Right renal pelvis (tissue), 4 donors: ENCODE measurements at places on chromosomes 13 and 19. TPM values are rescaled to one million over a fixed set of nuclear protein-coding genes. Genes with fewer than 3 reads are reported as not detected.

DNA sequence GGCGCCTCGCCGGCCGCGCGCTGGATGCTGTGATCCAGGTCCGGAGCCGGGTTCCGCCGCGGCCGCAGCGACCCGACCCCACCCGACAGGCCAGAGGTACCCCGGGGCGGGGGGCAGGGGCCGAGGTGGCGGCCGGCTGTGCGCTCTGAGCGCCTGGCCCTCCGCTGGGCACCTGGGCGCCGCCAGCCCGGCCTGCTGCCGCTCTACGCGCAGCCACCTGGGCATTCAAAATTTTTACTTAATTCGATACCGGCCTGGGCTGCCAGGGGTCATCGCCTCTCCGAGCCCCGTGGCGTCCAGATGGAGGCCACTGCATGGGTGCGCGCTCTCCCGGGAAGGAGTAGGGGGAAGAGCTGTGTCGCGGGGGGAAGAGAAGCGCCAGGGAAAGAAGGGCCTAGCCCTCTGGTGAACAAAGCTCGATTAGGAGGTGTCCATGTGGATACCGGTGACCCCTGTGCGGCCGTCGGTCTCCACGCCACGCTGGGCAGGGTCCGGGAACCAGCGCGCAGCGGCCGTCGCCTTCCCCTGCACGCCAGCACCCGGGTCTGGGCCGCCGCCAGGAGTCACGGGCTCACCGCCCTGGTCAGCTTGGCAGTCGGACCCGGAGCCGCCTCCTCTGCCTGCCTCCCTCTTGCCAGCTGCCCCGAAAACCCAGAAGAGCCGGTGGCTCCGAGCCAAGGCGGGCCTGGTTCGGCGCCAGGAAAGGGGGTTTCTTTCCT, 666 bp downstream of the BIVM start:
- DNase-seq, result no peak

DNA sequence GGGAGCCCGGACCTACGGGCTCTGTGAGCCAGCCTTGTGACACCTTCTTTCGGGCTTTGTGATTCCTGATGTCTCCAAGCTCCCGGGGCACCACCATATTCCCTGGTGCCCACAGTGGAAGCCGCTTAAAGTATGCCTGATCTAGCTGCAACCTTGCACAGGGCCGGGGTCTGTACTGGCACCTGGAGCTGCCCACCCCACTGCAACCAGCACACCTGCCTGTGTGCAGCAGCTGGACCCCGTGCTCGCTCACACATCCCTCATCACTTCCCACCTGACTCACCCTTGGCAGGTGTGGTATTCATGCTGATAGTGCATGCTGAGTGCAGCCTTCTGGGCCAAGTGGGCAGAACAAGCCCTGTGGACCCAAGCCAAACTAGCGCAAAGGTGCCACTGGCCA, 1981.1 kb upstream of the PCDH20 start:
- DNase-seq, result no peak

GRCh38 chr19:20964798-20965197, 41.7 kb downstream of the ZNF85 start:
- DNase-seq, result no peak

DNA sequence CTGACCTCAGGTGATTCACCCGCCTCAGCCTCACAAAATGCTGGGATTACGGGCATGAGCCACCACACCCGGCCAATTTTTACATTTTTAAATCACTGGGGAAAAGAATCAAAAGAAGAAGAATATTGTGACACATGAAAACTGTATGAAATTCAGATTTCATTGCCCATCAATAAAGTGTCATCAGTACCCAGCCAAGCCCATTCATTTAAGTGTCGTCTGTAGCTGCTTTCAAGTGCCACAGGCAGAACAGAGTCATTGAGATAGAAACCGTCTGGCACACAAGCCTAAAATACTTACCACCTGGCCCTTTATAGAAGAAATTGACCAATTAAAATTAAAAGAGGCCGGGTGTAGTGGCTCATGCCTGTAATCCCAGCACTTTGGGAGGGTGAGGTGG, 15.3 kb downstream of the COLGALT1 start:
- no peak for DNase-seq

GRCh38 chr19:33130433-33130832, 1.5 kb upstream of the WDR88 start:
- DNase-seq, result no peak

DNA sequence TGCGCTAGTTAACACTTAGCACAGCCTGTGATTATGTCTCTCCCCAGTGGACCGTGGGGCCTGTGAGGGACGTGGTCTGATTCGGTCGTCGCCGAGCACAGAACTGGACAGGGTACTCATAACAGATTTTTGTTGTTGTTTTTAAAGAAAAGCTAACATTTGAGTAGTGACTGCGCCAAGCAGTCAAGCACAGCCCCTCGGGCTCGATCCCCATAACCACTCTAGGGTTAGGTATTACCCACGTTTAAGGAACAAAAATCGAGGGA, 805 bp upstream of the PTOV1 start:
- DNase-seq, result no peak

- DNase-seq, result no peak
Observed at GRCh38 chr13:32537580-32538142, 934 bp downstream of the N4BP2L2 start.

- no peak for DNase-seq
Observed at GRCh38 chr13:33575378-33575777, 242.6 kb upstream of the RFC3 start.

- no peak for DNase-seq
Observed at GRCh38 chr19:49624967-49625910, 14.7 kb downstream of the RRAS start.

DNA sequence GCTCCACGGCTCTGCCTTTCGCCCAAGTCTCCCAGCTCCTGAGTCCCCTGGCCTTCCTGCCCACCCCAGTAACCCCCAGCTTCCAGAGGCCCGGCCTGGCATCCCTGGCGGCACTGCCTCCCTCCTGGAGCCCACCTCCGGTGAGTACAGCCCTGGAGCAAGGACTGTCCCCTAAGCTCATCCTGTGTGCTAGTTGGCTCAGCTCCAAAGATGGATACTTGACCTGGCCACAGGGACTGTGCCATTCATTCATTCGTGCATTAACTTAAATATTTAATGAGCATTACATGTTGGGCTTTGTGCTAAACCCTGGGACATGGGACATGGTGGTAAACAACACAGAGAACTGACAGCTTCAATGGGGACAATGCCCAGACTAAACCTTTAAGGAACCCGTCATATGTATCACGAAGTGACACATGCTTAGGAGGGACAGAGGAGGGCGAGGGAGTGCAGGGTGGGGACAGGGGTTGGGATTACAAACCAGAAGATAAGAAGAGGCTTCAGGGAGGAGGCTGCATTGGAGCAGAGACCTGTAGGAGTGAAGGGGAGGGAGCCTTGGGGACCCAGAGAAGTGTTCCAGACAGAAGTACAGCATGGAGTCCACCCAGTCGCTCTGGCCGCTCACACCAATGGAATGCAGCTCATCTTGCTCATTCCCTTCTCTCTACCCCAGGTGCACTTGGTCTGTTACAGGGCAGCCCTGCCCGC, 6.9 kb upstream of the OVOL3 start:
- DNase-seq, result no peak

DNA sequence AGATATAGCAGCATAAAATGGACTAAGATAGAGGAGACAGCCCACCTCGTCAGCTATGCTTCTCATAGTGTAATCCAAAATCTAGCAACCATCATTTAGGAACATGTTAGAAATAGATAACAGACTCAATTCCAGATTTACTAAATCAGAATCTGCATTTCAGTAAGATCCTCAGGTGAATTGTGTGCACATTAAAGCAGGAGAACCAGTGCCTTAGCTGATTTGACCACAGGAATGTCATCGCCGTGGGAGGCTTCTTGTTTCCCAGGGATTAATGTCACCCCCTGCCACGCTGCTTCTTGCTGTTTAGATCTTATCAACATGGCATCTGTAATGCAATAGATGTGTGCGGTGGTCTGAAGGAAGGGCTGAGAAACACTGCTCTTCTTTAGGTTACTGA, 84.0 kb downstream of the GPC5 start:
- no peak for DNase-seq

DNA sequence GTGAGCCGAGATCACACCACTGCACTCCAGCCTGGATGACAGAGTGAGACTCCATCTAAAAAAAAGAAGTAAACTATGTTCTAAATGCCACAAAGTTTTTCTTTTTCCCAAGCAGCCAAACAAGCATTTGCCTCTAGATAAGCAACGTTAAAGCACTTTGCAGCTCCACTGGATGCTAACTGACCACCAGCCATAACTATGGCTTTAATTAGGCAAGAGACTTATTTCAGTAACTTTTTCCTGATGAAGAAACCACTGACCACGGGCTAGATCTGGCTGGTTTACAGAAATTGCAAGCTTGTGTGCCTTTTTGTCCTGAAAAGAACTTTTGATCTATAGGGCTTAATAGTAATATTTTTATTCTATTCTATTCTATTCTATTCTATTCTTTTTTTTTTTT, 22.1 kb downstream of the CD70 start:
- no peak for DNase-seq

- DNase-seq, result no peak
Observed at GRCh38 chr13:110478405-110479214, 82.9 kb downstream of the RAB20 start.

GRCh38 chr13:33352526-33352925, 67.0 kb upstream of the STARD13 start:
- no peak for DNase-seq

The LRRC63 gene
- 0.22 TPM for polyA plus RNA-seq

The GSK3A gene
- 81.8 TPM for polyA plus RNA-seq
